GM19239 (cell line): ENCODE measurements at places on chromosomes 6 and 20.

DNA sequence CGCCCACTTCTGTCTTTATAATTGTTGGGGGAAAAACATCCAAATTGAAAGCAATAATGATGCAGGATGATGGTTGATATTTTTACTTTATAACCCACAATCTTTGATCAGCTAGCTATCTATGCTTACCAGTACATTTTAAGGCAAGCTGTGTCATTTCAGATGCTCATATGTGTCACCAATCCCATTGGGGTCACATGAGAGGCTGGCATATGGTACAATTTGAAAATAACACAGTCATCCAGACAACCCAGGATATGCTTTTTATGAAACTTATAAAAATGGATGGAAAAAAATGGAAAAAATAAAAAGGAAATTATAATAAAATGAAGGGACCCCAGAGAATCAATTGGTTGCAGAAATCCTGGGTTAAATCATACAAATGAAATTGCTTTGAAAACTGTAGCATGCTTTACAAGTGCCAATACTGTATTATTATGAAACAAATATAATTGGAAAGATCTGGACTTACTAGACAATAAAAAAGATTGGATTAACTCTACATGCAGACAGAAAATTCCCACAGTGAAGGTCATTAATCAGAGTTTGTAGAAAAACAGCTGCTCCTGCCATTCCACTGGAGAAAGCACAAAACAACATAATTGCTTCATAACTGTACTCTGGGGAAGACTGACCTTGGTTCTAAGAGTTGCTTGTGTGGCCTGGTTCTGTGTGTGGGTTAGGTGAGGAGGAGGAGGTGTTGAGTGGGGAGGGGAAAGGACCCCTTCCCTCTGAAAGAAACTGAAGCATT lies 13.3 kb upstream of the PRIM2 start:
- no peak for DNase-seq

DNA sequence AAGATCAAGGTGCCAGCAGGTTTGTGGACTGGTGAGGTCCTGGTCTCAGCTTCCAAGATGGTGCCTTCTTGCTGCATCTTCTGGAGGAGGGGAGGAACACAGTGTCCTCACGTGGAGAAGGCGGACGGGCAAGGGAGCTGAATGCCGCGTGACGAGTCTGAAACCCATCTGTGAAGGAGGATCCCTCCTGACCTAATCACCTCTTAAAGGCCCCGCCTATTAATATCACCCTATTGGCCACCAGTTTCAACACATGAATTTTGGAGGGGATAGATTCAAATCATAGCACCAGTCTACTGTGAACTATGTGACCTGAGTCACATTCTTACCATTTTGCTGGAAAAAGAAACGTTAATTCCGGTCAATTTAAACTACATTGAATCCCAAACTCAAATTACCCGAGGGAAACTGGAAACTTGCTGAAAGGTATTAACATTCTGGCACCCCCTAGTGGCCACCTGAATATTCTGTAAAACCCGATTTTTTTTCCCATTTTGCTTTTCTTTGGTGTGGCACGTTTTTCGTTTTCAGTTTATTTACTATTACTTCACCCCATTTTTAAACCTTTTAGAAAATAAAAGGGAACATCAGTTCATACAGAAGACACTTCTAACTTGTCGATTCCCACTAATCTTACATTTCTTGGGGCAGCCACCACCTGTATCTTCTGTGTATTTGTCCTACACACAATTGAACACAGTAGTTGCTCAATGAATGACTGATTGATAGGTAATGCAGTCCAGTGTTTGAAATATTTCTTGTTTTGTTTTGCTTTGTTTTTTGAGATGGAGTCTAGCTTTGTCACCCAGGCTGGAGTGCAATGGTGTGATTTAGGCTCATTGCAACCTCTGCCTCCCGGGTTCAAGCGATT lies 17.9 kb upstream of the CCDC170 start:
- DNase-seq, result no peak

GRCh38 chr6:106773522-106773921 lies 144.1 kb downstream of the QRSL1 start:
- DNase-seq, result no peak

GRCh38 chr6:15131234-15131633 lies 114.6 kb upstream of the JARID2 start:
- no peak for DNase-seq

DNA sequence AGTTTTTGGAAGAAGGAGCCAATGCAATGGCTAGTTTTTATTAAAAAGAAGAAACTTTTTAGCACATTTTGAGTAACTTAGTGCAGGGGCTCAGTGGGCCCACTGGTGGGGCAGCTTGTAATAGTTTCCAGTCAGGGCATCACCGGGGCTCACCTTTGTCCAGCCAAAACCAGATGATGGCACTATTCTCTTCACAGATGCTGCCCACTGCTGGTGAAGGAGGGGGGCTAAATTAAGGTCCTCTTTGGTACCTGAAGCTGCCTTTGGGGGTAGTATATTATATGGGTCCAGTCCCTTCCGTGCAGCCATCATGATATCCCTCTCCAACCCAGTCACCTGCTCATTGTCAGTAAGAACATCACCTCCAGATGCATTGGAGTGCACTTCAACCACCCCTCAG lies 182.9 kb downstream of the PDE7B start:
- DNase-seq, result no peak
